Subcutaneous preadipocyte (primary cell): ENCODE measurements at places on chromosomes 12 and 14. TPM values are rescaled to one million over a fixed set of nuclear protein-coding genes. Genes with fewer than 3 reads are reported as not detected.

Gene ADCY4
- total RNA-seq = 3.7 and 11.5 TPM in 2 replicates

Gene CCDC198
- not detected in 2 replicates for total RNA-seq

Gene TUNAR
- total RNA-seq = under 0.01 TPM in 1 of 2 replicates, not detected in the other

Gene LIN7A
- 6.3 and 8.5 TPM in 2 replicates for total RNA-seq

Gene PRH2
- total RNA-seq = not detected in 2 replicates

Gene KRT6C
- not detected in 2 replicates for total RNA-seq

Gene B3GNT4
- under 0.01 and 0.20 TPM in 2 replicates for total RNA-seq

Gene TOMM20L
- not detected in 2 replicates for total RNA-seq

Gene CLEC9A
- total RNA-seq = not detected in 2 replicates

Gene NRIP2
- total RNA-seq = under 0.01 TPM in 1 of 2 replicates, not detected in the other

Gene INTS13
- total RNA-seq = 47.4 and 63.5 TPM in 2 replicates

Gene RAB2B
- total RNA-seq = 12.1 and 13.7 TPM in 2 replicates

Gene AVPR1A
- 0.37 TPM in 1 of 2 replicates, not detected in the other for total RNA-seq

Gene DPPA3
- total RNA-seq = not detected in 2 replicates

Gene SMIM41
- total RNA-seq = 0.20 TPM in 1 of 2 replicates, not detected in the other

Gene LRRC10
- not detected in 2 replicates for total RNA-seq

Gene AACS
- 31.2 and 42.2 TPM in 2 replicates for total RNA-seq

Gene LUM
- 56.2 and 67.2 TPM in 2 replicates for total RNA-seq

Gene KIF5A
- under 0.01 and 0.20 TPM in 2 replicates for total RNA-seq

Gene ZBTB39
- 3.7 and 5.7 TPM in 2 replicates for total RNA-seq

Gene CD4
- under 0.01 and 0.73 TPM in 2 replicates for total RNA-seq

Gene TMEM30B
- under 0.01 and 0.20 TPM in 2 replicates for total RNA-seq

Gene ADCY6
- total RNA-seq = 17.2 and 19.8 TPM in 2 replicates

Gene SMCO2
- 0.20 TPM in 1 of 2 replicates, not detected in the other for total RNA-seq

Gene ADGRD1
- total RNA-seq = 0.39 and 1.5 TPM in 2 replicates

Gene ZNF641
- total RNA-seq = 4.8 and 4.9 TPM in 2 replicates

Gene ZCRB1
- total RNA-seq = 27.6 and 28.3 TPM in 2 replicates

Gene INHBE
- not detected in 2 replicates for total RNA-seq

Gene TEX52
- total RNA-seq = not detected in 2 replicates

Gene CCDC60
- total RNA-seq = not detected in 2 replicates

Gene PLA2G1B
- total RNA-seq = not detected in 2 replicates

Gene OVCH1
- 0.37 and 0.98 TPM in 2 replicates for total RNA-seq

Gene C12orf56
- total RNA-seq = 4.8 and 11.9 TPM in 2 replicates

Gene CD163
- under 0.01 TPM in 2 replicates for total RNA-seq

Gene IFT81
- 11.5 and 14.3 TPM in 2 replicates for total RNA-seq

Gene GSG1
- 1.6 and 2.9 TPM in 2 replicates for total RNA-seq

Gene CD163L1
- under 0.01 and 0.73 TPM in 2 replicates for total RNA-seq

Gene NANOG
- total RNA-seq = not detected in 2 replicates

Gene POTEG
- total RNA-seq = not detected in 2 replicates

Gene REM2
- 0.37 TPM in 1 of 2 replicates, not detected in the other for total RNA-seq

Gene FGF6
- not detected in 2 replicates for total RNA-seq

Gene CLEC6A
- not detected in 2 replicates for total RNA-seq

Gene AJUBA
- 3.3 and 12.7 TPM in 2 replicates for total RNA-seq
